Glomerular endothelial cell (primary cell): ENCODE measurements at places on chromosomes 7 and 10.

GRCh38 chr7:23207021-23207420 lies 25.2 kb downstream of the NUP42 start:
- DNase-seq, result no peak

DNA sequence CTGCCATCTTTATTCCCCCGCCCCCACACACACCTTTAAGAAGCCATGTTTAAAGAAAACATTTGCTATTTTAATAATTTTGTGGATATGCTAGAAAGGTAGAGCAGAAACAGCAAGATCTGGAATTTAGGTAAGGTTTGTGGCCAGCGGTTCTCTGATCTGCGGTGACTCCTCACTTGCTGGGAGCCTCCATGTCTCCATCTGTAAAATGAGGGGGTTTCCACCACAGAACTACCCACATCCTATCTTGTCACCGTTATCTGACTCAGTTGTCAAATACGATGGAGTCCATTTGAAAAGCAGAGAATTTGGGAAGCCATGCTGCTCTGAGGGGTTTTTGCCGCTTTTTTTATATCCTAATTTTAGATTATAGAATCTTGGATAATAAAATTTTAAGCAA lies 23.3 kb downstream of the MACC1 start:
- DNase-seq, result no peak

DNA sequence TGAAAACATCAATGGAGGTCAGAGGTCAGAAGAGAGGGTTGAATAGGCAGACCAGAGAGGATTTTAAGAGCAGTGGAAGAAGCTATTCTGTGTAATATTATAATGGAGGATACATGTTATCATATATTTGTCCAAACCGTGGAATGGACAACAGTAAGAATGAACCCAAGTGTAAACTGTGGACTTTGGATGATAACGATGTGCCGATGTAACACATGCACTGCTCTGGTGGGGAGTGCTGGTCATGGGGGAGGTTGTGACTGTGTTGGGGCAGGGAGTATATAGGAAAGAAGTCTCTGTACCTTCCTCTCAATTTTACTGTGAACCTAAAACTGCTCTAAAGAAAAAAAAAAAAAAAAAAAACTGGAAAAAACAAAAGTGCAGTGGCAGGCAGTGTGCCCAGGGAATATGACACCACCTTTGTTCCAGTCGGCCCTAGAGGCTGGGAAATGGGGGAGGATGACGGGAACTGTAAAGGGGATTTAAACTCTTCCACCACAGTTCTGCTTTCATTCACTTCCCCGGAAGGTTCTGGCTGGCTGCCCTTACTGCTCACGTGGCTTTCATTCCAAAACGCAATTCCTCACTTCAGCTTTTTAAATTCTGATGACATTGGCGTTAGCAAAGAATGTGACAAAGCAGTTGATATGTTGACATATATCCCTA lies 113.7 kb upstream of the ANKRD1 start:
- no peak for DNase-seq

GRCh38 chr7:22445140-22445743 lies 54.7 kb downstream of the STEAP1B start:
- peak; percentile 88 for DNase-seq

DNA sequence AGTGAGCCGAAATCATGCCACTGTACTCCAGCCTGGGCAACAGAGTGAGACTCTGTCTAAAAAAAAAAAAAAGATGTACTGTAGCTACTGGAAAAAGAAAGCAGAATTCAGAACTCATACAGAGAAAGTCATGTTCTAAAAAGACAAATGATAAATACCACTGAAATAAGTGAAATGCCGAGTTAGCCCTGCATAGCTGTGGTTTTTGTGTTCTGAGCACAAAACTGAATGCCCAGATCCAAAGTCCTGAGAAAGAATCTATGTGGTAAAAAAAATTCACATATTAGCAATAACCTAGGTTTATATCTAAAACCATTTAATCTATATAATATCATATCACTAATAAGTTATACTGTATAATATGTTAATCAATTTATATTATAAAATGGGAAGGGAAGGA lies 29.3 kb upstream of the HECW1 start:
- DNase-seq, result no peak

DNA sequence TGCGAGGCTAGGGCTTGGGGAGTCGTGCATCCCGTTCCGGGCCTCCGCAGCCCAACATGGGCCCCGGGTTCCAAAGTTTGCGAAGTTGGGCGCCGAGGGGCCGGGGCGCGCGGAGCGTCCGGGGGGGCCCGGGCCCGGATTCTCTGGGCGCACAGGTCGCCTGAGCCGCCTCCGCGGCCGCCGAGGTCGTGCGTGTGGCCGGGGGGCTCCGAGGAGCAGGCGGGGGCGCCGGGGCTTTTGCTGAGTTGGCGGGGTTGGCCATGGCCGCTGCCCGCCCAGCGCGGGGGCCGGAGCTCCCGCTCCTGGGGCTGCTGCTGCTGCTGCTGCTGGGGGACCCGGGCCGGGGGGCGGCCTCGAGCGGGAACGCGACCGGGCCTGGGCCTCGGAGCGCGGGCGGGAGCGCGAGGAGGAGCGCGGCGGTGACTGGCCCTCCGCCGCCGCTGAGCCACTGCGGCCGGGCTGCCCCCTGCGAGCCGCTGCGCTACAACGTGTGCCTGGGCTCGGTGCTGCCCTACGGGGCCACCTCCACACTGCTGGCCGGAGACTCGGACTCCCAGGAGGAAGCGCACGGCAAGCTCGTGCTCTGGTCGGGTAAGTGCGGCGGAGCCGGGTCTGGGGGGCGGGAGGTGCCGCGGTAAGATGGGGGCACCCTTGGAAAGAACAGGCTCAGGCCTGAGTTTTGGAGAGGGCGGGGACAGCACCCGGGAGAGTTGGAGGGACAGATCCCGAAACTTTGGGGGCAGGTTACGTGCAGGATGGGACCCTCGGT lies 643 bp downstream of the SMO start:
- DNase-seq, result no peak

DNA sequence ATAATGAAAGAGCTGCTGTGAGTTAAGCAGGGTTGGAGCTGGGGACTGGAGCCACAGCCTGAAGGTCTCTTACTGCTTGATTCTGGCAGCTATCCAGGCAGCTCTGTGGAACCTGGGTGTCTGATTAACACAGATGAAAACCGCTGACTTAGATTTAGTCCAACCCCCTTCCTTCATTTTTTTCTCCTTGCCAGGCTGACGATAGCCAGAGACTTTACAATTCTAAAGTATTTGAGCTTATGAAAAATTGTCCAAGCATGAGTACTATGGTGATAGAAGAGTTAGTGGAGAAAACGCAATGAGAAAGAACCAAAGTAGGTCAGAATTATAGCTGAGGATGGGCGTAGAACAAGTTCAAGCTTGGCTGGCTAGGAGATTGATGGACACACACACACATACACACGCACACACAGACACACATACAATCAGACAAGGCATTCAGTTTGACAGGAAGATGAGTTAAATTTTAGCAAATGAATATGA lies 13.5 kb upstream of the GPR85 start:
- no peak for DNase-seq
